ENCODE measurements at places on chromosomes 3 and 15.

DNA sequence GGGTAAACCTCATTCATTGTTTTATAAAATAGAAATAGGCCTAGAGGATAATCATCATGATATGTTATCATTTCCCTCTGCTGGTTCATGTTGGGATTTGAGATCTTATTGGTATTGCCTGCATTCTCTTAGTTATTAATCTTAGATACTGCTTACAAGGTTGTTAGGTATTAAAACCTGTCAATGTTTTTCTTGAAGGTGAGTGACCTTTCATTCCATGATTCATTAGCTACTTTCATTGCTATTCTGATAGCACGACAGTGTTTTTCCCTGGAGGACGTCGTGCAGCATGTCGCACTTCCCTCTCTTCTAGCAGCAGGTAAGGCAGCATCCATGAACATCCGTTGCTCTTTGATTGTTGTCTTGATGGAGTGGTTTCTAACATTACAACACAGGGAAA is 17.1 kb downstream of the P2RY12 start:
- no peak for DNase-seq

DNA sequence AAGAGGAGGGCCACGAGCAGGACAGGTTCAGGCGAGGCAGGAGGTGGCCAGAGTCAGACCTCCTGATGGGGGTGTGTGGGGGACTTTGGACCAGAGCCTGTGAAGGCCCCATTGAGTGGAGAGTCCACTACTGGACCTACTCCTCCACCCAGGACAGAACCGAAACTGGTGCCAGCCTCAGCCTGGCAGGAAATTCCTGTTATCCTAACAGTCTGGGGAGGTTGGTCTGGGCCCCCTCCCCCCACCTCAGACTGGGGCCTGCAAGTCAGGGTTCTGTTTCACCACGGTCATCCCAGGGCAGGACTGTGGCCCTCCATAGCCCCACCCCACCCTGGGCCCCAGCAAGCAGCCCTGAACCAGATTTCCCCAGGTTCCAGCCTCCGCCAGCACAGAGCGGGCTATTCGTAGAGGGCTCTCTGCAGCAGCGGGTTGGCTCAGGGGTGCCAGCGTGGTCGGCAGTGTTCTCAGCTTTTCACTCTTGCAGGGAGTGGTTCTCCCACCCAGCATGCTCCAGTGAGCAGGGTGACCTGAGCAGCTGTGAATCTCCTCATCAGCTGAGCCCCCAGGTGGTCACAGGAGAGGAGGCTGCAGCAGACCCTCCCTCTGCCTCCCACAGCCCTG is 217.3 kb downstream of the TBC1D2B start:
- DNase-seq: no peak

DNA sequence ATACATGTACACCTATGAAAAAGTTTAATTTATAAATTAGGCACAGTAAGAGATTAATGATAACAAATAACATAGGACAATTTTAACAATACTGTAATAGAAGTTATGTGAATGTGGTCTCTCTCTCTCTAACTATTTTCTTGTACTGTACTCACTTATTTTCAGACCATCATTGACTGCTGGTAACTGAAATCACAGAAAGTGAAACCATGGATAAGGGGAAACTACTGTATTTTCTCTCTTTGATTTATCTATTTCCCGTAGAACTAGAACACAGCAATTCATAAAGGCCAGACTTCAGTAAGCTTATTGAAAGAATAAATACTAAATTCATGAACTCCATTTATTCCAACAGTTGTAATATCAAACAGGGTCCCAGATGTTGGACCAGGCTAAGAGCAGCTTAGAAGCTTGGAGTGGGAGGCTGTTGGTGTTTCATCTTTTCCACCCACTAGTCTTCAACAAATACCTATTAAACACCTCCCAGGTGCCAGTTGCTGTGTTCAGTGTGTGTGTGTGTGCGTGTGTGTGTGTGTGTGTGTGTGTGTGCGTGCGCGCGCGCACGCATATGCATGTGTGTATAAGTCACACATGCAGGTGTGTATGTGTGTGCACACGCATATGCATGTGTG is 235.4 kb downstream of the FOXP1 start:
- no peak for DNase-seq

DNA sequence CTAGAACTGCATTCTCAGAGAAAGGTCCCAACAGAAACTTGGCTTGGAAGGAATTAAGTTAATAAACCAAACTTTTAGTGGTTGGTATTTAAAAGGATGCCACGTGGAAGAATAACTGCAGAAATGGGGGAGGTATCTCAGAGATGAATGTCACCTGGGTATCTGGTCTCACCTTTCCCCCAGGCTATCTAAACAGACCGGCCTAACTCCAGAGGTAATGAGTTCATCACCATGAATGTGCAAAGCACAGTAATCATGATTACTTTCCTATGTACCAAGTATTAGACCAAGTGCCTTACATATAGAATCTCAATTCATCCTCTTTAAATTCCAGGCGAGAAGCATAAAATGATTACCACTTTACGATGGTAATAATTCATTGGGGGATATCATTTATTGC is 80.8 kb downstream of the FBN1 start:
- DNase-seq: no peak

- DNase-seq: no peak
These were observed 237.6 kb upstream of the C2CD4B start for GRCh38 chr15:62402687-62403086.

DNA sequence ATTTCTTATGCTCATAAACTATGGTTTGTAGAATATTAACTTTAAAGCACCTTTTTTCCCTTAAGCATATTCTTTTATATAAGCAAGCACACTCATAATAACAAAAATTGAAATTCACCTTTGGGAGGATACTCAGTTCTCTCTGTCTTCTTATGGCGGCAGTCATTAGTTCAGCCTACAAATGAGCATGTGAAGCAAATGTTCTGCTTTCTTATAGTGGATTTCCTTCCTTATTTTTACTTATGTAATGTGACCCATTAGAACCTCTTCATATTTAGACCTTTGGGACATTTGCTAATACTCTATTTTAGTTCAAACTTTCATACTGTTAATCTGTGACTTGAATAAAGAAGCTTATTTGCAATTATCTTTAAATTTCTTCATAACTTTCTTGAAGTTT is at the start of gene P2RY13:
Gene P2RY13 (minus strand): TSS at position 187 of the 400 bp plus-strand sequence. CDS start 21 bp downstream, at position 166.
- no peak for DNase-seq

DNA sequence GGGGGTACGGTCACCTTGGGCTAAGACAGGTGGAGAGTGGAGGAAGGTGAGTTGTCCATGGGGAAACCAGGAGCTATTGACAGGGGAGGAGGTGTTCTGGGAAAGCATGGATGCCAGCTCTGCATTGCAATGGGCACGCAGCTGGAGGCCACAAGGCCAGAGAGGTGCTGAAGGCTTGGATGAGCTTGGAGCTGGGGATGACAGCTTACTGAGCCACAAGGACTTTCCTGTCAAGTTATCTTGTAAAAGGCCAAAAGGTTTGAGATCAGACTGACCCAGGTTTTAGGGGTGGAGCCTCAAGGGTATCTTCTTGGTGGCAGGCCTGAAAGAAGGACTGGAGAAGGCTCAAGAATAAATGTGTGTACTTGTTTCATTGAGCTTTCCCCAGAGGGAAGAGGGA is 115.2 kb downstream of the ASB7 start:
- no peak for DNase-seq

GRCh38 chr3:171101982-171102641 is 75.6 kb upstream of the SLC2A2 start:
- DNase-seq: no peak

- no peak for DNase-seq
These were observed 267.6 kb upstream of the MDFIC2 start for GRCh38 chr3:70580021-70580420.

DNA sequence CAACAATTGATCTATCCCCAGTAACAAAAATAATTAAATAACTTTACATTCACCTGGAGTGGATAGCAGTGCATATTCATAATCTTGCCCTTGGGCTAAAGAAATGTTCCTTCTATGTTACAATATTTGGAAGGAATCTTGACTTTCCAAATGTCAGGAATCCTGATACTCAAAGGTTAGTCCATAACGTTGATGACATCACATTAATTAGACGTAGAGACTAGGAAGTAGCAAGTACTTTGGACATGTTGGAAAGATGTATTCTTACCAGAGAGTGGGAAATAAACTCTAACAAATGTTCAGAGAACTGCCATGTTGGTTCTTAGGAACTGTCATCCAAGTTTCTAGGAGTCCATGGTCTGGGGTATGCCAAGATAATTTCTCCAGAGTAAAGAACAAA is 70.6 kb upstream of the SLC25A36 start:
- no peak for DNase-seq

DNA sequence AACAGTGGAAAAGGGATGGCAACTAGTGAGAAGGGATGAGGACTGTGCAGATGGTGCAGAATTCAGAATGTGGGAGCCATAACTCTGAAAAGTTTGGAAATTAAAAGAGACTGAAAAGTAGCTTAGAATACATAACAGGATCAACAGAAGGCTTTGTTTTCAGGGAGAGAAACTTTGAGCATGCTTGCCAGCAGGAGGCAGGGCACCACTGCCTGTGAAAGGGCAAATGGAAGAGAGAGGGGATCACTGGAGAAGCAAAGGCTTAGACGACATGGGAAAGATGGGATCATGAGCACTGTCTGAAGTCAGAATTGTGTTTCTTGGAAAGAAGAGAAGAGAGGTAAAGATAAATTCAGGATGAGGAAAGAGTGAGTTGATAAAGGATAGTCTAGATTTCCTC is 99.6 kb downstream of the ABI3BP start:
- no peak for DNase-seq

- DNase-seq: no peak
These were observed 132.7 kb downstream of the KLF13 start for GRCh38 chr15:31459400-31459748.

DNA sequence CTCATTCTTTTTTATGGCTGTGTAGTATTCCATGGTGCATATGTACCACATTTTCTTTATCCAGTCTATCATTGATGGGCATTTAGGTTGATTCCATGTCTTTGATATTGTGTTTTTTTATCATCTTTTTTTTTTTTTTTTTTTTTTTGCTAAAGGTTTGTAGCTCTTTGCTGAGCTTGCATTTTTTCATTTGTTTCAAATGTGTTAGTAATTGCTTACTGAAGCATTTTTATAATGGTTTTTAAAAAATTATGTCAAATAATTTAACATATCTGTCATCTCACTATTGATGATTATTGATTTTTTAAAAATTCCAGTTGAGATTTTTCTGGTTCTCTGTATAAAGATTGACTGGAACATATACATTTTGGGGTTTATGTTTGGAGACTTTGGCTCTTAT is 934.6 kb downstream of the TUSC7 start:
- DNase-seq: no peak

DNA sequence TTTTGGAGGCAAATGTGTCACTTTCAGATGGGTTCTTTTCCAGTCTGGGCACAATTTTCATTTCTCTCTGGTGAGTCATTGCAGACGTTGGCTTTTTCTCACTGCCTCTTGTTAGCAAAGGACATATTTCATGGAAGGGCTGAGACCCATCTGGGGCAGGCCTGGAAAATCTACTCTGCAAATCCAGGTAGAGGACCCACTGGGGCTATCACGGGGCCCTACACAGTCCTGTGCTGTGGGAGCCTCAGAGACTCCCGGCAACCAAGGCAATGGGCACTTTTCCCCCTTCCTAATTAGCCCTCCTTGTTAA is 58.0 kb downstream of the HRH1 start:
- no peak for DNase-seq

DNA sequence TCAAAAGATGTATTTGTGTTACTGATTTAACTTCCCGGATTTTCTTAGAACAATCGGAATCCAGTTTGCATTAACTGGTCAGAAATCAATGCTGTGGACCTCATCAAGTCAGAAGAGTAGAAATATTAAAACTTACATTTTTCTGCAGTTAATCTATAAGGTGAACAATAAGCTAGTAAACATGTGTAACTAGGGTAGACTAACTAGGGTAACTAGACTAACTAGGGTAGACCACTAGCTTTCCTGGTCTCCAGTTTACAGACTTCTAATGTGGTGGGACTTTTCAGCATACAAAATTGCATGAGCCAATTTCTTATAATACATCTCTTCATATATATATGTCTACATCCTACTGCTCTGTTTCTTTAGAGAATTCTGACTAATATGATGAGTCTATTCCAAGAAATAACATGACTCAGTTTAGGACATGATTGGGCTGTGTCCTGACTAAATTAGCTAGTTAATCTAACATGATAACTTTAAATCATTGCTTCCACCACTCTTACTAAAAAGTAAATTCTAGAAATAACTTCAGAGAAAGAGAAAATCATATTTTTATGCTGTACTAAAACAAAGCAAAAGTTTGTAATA is 5.3 kb downstream of the PLSCR2 start:
- DNase-seq: no peak

GRCh38 chr3:129629011-129629410 is 22.5 kb upstream of the PLXND1 start:
- no peak for DNase-seq

Data from stimulated activated CD8-positive, alpha-beta memory T cell treated with anti-CD3 and anti-CD28 coated beads, Interleukin-15, amount 100 ng/mL, for 4 hours (primary cell).